Midbrain (tissue), 1 donor: ENCODE measurements at places on chromosomes 4 and X.
A peak's percentile ranks its signal among the peaks of the same experiment; 100 is the strongest.

DNA sequence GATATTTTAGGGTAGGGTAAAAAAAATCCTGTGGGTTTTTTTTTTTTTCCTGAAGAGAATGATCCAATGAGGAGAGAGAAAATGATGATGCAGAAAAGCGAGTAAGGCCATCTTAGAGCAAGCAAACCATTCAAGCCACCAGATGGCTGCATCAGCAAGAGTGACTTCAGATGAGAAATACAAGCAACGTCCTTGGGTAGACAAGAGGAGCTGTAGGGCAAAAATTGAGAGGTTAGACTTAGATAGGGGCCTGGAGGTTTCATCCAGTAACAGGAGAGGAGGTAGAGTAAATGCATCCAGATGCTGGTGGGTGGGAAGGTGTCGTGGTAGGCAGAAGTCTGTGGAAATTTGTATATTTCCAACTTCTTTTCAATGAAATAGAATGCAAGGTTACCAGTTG, 14.6 kb downstream of the FTHL17 start:
- DNase-seq: no peak

DNA sequence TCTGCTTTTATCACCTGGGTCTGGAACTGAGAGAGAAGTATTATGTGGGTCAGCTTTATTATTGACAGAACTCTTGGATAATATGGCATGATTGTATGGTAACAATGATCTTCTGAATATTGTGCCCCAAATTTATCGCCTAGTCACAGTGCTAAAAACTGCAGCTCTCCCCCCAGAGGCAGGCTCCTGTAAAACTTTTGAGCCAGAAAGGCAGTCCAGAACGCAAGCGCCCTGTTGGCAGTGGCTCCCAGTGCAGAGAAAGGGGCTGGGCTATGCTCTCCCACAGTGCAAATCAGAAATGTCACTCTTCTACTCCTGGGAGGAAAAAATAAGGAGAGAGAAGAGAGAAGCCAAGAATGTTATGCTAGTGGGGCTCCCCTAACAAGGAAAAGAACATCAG, 50.5 kb downstream of the HELT start:
- no peak for DNase-seq

- peak; percentile 79 for DNase-seq
Measured at GRCh38 chr4:112604589-112604988, 32.1 kb downstream of the ZGRF1 start.

- DNase-seq: no peak
Measured at GRCh38 chr4:88756149-88756548, 58.5 kb upstream of the NAP1L5 start.

DNA sequence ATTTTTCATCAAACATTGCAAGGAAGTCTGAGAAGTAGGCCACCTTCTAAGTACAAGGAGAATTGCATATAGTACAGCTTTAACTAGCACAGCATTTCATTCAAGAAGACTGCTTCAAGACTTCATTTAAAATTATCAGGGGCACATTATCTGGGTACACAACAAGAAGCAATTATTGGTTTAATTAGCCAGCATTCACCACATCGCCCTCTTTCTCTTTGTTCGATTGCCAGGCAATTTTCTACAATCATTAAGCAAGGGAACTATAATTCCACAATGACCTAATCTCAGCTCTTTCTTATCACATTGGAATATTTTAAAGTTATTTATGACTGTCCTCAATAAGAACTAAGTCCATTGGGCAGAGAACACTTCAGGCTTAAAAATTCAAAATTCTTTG, 1347.1 kb upstream of the PABPC4L start:
- no peak for DNase-seq

- DNase-seq: no peak
Measured at GRCh38 chrX:121639781-121640180, 592.4 kb downstream of the GLUD2 start.

DNA sequence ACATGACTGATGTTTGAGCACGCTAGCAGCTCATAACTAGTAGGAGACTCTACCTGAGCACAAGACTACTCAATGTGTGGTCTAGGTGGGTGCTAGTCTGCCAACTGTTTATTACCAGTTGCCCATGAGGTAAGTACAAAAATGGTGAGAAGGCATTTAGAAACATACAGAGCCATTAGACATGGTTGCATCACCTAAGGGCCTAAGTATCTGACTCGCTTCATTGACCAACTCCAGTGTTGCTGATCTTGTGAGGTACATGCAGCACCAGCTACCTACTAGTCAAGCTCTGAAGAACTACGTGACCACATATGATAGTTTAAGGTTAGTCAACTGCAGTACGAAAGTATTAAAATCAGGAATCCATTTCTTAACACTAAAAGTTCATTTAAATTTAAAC, 39.9 kb downstream of the APBB2 start:
- DNase-seq: no peak

DNA sequence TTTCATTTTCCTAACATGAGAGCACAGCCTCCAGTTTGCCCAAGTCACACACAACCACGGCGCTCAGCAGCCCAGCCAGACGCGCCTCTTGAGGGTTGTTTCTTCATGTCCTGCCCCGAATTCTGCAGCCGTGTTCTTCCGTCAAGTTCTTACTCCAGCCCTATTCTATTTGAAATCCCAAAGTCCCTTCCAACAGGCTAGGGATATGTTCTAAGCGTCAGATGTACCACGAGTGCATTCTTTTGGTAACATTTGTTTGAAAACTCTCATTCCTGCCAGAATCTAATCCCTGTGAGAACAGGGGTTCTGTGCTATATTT, 23.1 kb downstream of the ACSL1 start:
- no peak for DNase-seq

DNA sequence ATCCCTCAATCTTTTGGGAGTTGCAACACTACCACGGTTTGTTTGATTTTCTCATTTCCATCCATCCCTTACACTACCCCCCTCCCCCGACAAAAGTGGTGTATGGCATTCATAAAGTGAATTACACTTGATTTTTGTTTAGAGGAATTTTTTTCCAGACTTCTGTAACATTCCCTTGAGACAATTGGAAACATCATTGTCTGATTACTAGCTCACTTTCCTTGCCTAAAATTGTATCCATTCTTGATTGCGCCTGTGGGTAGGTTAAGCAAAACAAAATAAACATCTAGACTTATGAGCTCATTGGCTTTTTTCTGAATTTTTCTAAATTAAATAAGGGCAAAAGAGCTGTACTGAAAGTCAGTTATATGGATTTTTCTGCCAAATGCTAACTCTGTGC, 3.5 kb downstream of the GPC3 start:
- DNase-seq: no peak

DNA sequence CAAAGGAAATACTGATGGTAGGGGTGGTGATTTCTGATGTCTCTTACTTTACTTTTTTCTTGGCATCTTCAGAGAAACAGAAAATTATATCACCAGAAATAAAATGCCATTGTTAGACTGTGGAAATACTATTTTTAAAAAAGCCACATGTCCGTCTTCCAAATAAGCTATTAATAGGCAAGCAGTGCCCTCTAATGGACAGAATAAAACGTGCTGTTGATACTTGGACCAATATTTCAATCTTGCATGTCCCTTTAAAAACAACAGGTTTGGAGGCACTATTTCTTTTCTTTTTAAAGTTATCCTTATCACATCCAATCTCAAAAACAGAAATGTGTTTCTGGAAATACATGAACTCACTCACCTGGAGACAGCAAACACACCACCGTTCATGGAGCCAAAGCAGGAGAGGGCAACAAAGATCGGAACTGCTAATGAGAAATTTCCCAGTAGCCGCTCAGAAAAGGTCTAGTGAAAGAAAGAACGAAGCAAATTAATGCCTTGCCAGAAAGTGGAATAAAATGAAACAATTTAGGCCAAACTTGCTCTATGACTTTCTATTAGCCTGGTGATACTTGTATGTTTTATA, 59.2 kb downstream of the SLC7A11 start:
- DNase-seq: peak; percentile 79

- no peak for DNase-seq
Measured at GRCh38 chrX:7801711-7802110, 41.3 kb upstream of the VCX start.

GRCh38 chrX:13747836-13748235, 13.3 kb downstream of the OFD1 start:
- peak; percentile 50 for DNase-seq

- no peak for DNase-seq
Measured at GRCh38 chr4:84167564-84167963, 331.5 kb downstream of the NKX6-1 start.

DNA sequence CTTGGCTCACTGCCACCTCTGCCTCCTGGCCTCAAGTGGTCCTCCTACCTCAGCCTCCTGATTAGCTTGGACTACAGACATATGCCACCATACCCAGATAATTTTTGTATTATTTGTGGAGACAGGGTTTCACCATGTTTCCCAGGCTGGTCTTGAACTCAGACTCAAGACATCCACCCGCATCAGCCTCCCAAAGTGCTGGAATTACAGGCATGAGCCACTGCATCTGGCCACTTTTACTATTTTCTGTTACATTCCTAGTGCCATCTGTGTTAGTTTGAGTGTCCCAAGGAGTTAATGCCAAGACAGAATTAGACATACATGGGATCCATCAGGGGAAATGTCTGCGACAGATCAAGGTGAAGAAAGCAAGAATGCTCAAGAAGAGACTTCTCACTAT, 288.2 kb upstream of the CTSO start:
- DNase-seq: no peak

DNA sequence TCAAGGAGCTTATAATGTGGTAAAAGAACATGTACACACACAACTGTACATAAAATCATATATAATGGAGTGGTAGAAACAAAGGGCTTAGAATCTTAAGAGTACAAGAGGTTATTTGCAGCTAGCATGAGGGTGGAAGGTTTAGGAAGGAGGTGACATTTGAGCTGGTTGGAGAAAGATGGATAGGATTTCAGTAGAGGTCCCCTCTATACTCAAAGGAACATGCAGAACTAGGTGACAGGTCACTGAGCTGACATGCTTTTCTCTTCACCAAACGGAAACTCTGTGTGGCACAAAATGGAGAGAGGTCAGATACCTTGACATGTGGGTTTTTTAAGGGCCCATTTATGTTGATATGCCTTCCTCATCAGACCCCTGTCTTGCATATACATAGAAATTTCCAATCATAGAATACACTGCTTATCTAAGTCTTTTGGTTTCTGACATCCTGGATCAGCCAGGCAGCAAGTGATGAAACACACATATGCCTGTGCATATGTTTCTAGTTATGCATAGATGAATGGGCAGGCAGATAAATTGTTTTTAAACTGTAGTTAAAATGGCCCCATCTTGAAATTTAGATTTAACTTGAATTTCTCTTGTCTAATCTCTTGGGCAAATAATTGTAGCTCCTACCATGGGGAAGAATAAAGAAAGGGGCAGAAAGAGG, 29.3 kb downstream of the CLCN5 start:
- no peak for DNase-seq

GRCh38 chr4:112927544-112927943, 121.9 kb upstream of the ANK2 start:
- no peak for DNase-seq

DNA sequence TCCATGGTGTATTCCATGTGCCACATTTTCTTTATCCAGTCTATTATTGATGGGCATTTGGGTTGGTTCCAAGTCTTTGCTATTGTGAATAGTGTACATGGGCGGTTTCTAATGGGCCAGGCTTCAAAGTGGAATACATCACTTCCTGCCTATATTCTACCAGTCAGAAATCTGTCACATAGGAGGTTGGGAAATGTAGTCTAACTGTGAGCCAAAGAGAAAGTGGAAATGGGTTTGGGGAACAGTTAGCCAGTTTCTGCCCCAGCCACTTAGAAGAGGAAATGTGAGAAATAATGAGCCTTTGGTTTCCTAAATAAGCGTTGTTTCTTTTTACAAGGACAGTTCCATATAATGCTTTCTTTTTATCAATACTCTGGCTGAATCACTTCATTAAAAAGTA, 85.1 kb upstream of the AP1S2 start:
- DNase-seq: no peak

GRCh38 chr4:24372341-24372740, 212.0 kb downstream of the DHX15 start:
- DNase-seq: no peak

- no peak for DNase-seq
Measured at GRCh38 chr4:141153751-141154510, 20.7 kb upstream of the RNF150 start.

GRCh38 chrX:123728016-123728415, 4.8 kb downstream of the THOC2 start:
- no peak for DNase-seq

GRCh38 chrX:2823795-2824386, 4.8 kb upstream of the GYG2 start:
- DNase-seq: no peak

GRCh38 chrX:139585613-139586012, 55.1 kb downstream of the F9 start:
- no peak for DNase-seq

DNA sequence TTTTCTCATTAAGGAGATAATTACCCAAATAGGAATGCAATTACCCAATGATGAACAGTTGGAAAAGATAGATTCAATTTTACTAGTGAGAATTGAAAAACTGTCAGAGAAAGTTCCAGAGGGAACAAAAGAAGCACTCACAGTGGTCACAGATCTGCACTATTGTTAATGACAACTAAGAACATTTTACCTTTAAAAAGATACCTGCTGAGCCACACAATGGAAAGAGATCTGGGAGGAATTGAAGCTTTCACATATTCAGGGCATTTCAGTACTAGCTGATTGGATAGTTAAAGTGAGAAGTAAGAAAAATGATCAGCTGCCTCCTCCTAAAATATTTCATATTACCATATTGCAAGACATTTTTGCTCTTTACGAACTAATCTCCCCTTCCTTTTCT, 1822.2 kb downstream of the STIM2 start:
- no peak for DNase-seq

- DNase-seq: no peak
Measured at GRCh38 chrX:153750127-153750774, 13.8 kb upstream of the PLXNB3 start.

GRCh38 chrX:37746951-37747350, 32.9 kb upstream of the CYBB start:
- no peak for DNase-seq

DNA sequence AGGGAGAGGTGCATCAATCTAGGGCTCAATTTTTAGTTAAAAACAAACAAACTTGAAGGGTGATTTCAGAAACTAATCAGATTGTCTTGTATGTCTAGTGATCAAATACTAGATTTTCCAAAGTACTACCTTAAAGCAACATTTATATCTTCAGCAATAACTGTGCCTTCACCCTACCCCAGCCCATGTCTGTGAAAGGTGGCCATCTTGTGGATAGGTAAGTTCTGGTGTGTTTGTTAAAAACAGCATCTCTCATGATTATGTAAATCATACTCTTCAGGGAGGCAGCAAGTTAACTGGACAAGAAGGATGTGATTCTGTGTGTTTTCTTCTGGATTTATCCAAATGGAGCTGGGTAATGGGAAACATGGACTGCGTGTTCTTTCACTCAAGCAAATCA, 81.4 kb upstream of the ACSL1 start:
- DNase-seq: no peak

GRCh38 chrX:150411656-150412055, 48.5 kb downstream of the MAMLD1 start:
- DNase-seq: no peak

DNA sequence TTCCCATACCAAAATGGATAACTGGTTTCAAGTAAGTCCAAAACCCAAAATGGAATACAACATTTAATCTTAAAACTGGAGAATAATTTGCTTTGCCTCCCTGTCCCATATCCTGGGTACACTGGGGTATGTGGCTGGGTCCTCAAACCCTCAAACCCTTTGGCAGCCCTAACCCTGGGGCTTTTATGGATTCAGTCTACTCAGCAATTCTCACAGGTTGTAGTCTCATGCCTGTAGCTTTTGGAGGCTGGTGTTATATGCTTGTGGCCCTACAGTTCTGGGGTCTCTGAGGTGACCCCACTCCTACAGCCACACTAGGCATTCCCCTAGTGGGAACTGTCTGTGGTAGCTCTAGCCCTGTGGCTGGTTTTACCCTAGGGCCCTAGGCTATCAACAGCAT, 110.5 kb upstream of the NRK start:
- no peak for DNase-seq

- DNase-seq: no peak
Measured at GRCh38 chrX:38877366-38877765, 76.1 kb downstream of the MID1IP1 start.
